T-helper 17 cell (primary cell): ENCODE measurements at places on chromosomes 2 and 18.
A peak's percentile ranks its signal among the peaks of the same experiment; 100 is the strongest.

DNA sequence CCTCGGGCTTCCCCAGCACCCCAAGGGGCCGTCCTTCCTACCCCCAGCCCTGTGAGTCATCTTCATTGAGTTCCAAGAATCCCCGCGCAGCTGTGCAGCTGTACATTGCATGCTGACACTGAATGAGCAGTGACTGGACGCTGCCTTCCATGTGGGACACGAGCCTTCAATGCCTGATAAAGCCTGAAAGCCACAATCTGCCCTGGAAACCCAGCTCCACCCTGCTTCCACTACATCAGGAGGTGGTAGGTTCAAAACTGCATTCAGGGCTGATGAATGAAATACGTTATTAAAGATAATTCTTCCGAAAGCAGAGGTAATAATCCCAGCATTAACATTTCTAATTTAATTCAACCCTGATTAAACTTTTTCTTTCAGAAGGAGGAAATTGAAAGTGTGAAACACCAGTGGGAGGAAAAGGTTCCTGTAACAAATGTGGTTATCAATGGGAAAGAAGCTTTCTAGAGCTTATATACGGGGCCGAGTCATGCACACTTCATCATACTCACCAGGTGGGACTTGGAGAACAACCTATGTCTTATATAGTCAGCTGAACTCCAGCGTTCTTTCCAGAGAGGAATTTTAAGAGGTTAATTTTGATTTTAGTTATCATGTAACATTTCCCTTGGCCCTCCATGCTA, 360.1 kb downstream of the LPIN1 start:
- no peak for DNase-seq
- no peak overlapping the region for H3K4me3 ChIP-seq
- peaks cover 2% of the 10 kb centered on the region for H3K36me3 ChIP-seq
- peaks cover 5% of the 10 kb centered on the region for H3K27me3 ChIP-seq

DNA sequence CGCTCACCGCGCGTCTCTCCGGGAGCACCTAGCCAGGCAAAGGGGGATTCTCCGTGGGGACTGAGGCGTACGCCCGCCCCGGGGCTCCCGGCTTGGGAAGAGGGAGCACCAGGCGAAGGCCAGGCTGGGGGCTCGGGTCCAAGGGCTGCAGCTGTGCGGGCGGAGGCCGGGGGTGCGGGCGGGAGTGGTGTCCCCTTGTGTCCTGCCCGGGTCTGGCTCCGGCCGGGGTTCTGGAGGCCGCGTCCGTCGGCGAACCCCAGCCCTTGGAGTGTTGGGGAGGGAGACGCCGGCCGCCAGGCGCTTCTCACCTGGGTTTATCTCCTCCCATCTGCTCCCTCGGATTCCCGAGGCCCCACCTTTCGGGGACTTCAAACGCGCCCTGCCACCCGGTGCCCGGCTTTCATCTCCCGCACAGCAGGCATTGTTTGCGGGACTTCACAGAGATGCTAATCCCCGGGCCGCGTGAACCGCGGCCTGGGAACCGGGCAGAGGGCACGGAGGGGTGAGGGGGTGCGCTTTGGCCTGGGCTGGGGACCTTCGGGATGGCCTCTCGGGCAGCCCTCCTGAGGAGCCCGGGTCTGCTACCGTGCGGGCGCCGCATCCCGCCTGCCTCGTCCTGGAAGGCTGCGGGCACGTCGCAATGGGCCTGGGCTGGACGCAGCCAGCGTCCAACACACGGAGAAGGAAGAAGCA, 5.0 kb upstream of the GBX2 start:
- H3K4me1 ChIP-seq: peaks cover 16% of the 10 kb centered on the region
- H3K27ac ChIP-seq: no peak overlapping the region
- H3K36me3 ChIP-seq: no peaks in the 10 kb centered on the region
- H3K4me3 ChIP-seq: no peak overlapping the region

DNA sequence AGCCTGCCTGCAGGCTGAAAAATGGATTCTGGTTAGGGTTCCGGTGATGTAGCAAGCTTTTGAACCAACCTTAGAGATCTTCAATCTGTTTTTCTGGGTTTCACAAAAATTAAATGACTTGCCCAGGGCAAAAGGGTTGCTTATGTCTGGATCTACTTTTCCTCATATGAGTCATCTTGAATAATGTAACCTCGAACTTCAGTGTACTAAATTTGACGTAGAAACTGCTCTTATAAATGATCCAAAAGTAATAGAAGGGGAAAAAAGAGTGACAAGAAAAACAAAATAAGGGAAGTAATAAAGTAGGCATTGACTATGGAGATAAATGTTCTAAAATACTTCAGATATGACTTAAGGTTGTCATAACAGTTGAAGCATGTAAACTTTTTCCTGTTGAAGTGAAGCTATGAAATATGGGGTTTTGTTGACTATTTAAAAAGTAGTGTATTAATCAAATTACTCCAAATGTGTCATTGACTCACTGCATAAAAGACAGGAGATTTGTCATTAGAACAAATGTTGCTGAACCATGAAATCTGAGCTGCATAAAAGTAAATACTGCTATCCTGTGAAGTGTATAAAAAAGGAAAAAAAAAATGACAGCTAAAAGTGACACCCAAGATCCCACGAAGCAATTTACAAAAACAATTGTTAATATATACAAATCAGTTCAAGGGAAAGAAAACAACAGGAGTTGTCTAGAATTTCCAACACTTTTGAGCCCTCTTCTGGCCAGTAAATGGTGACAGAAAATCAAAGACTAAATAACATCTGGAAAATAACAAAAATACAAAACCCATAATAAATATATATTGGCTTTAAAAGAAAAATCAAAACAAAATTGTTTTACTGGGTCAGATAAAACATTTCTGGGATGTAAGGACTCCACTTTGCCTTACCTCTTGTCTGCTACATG, 103.6 kb upstream of the SERPINE2 start:
- peaks cover 55% of the 10 kb centered on the region for H3K27me3 ChIP-seq
- H3K36me3 ChIP-seq: no peaks in the 10 kb centered on the region
- no peak overlapping the region for H3K4me3 ChIP-seq
- no peak for DNase-seq
- no peaks in the 10 kb centered on the region for H3K4me1 ChIP-seq

GRCh38 chr18:48867978-48868377, 82.8 kb downstream of the SMAD7 start:
- DNase-seq: no peak
- H3K4me1 ChIP-seq: peaks cover 22% of the 10 kb centered on the region
- H3K4me3 ChIP-seq: peak overlapping the region; percentile 68
- no peaks in the 10 kb centered on the region for H3K27me3 ChIP-seq
- H3K27ac ChIP-seq: peak overlapping the region; percentile 88

- H3K27me3 ChIP-seq: no peaks in the 10 kb centered on the region
- H3K4me3 ChIP-seq: no peak overlapping the region
- no peaks in the 10 kb centered on the region for H3K36me3 ChIP-seq
- DNase-seq: no peak
These were observed 539.7 kb upstream of the NETO1 start for GRCh38 chr18:73407506-73407905.

GRCh38 chr18:60987963-60988362, 345.3 kb upstream of the CDH20 start:
- H3K4me1 ChIP-seq: no peaks in the 10 kb centered on the region
- H3K27me3 ChIP-seq: no peaks in the 10 kb centered on the region
- H3K4me3 ChIP-seq: no peak overlapping the region

GRCh38 chr2:154264024-154264423, 392.3 kb downstream of the GALNT13 start:
- no peak for DNase-seq
- H3K36me3 ChIP-seq: no peaks in the 10 kb centered on the region
- H3K4me1 ChIP-seq: no peaks in the 10 kb centered on the region
- H3K27ac ChIP-seq: no peak overlapping the region
- H3K27me3 ChIP-seq: no peaks in the 10 kb centered on the region

DNA sequence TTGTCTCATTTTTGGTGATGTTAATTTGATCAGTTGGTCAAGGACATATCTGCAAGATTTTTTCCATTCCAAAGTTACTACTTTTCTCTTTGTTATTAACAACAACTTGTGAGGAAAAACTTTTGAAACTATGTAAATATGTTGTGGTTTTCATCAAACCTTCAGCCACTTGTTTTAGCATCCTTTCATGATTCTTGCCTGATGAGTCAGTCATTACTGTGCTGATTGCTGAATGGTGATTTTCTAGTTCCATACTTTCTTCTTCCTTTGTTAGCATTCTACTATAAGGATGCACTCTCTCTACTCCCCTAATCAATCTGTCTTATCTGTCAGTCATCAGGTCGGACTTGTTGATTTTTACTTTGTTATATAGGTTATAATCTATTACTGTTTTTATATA, 10.9 kb downstream of the TMEM87B start:
- no peak for DNase-seq
- H3K27ac ChIP-seq: peak overlapping the region; percentile 29
- no peak overlapping the region for H3K4me3 ChIP-seq
- peaks cover 20% of the 10 kb centered on the region for H3K36me3 ChIP-seq

DNA sequence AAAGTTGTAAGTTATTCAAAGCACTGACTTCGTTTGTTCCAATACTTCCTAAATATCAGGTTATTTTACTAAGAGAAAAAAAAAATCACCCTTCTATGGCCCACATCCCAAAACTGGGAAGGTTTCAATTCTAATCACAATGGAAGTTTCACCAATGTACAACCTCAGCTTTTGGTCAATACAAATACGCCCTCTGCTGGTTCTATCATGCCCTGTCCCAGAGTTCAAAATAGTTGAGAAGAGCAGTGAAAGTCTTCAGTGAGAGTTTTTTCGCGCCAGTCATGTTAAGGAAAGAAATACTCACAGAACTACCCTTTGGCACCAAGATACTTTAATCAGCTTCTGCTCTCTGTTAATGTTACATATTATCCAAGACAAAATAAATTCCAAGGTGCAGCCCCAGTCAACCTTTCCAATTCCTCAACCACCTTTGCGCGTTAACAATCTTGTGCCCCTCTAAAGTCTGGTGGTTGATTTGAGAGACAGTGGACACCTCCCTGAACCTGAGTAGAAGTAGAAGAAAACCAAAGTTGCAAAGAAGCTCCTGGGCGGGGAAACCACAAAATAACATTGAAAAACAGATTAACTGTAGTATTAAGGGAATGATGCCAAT, 59.9 kb downstream of the SUMO1 start:
- H3K4me1 ChIP-seq: peaks cover 4% of the 10 kb centered on the region
- no peak overlapping the region for H3K4me3 ChIP-seq
- no peak for DNase-seq
- H3K27me3 ChIP-seq: peaks cover 9% of the 10 kb centered on the region

- peaks cover 9% of the 10 kb centered on the region for H3K4me1 ChIP-seq
- no peak for DNase-seq
- H3K4me3 ChIP-seq: no peak overlapping the region
- no peak overlapping the region for H3K27ac ChIP-seq
- H3K36me3 ChIP-seq: peaks cover 3% of the 10 kb centered on the region
- no peaks in the 10 kb centered on the region for H3K27me3 ChIP-seq
These were observed 68.9 kb upstream of the RMDN2 start for GRCh38 chr2:37856101-37856751.

DNA sequence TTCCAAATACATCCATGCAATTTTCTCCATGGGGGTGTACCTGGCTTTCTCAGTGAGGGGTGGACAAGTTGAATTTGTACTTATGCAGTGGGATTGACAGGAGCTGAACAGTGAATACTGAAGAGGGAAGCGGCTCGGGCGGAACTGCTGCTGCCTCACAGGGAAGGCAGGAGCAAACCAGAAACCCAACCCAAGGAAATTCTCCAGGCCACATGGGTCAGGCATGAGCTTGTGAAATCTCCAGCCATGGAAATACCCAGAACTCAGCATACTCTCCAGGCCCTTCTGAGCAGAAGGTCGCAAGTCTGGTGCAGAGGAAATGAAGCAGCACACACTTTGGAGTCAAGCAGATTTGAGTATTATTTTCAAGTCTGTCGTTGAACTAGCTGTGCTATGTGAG, 26.5 kb upstream of the INO80C start:
- H3K27me3 ChIP-seq: peaks cover 45% of the 10 kb centered on the region
- no peak for DNase-seq
- peaks cover 3% of the 10 kb centered on the region for H3K36me3 ChIP-seq
- H3K4me1 ChIP-seq: peaks cover 3% of the 10 kb centered on the region
- H3K27ac ChIP-seq: no peak overlapping the region

- no peak overlapping the region for H3K27ac ChIP-seq
- DNase-seq: no peak
- H3K36me3 ChIP-seq: no peaks in the 10 kb centered on the region
- H3K4me3 ChIP-seq: no peak overlapping the region
- peaks cover 44% of the 10 kb centered on the region for H3K27me3 ChIP-seq
These were observed 65.7 kb upstream of the SERPINE2 start for GRCh38 chr2:224104668-224105386.

GRCh38 chr2:206981739-206982340, 42.5 kb downstream of the CPO start:
- peaks cover 11% of the 10 kb centered on the region for H3K4me1 ChIP-seq
- no peak overlapping the region for H3K4me3 ChIP-seq
- no peaks in the 10 kb centered on the region for H3K36me3 ChIP-seq
- peaks cover 16% of the 10 kb centered on the region for H3K27me3 ChIP-seq

DNA sequence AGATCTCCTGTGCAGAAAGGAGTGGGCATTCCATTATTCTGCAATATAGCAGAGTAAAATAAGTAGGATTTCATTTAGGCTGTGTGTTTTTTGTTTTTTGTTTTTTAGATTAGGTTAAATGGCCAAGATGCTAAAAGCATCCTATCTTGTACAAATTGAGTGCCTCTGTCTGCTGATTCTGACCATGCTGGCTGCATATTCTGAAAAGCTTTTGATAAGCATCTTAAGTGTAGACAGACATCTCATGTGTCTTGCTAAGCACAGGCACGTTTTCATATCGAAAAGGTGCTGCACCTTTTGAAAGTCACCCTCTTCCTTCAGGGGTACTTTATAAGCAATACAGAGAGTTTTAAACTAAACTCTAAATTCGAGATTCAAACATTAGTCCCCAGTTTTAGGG, 74.0 kb upstream of the BCL11A start:
- H3K36me3 ChIP-seq: no peaks in the 10 kb centered on the region
- no peak overlapping the region for H3K27ac ChIP-seq
- no peak for DNase-seq
- peaks cover 4% of the 10 kb centered on the region for H3K4me1 ChIP-seq

DNA sequence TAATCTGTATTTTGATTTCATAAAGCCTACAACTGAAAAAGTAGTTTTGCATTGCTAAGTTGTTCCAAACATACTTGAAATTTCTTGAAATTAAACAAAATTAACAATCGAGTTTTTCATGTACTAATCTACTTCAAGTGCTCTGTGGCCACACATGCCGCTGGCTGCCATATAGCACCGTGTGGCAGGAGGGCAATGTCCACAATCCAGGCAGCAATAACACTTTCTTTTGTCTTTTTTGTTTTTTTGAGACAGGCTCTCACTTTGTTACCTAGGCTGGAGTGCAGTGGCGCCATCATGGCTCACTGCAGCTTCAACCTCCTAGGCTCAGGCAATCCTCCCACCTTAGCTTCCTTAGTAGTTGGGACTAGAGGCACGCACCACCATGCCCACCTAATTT, 36.1 kb downstream of the SAP130 start:
- H3K27ac ChIP-seq: no peak overlapping the region
- H3K36me3 ChIP-seq: peaks cover 7% of the 10 kb centered on the region
- H3K27me3 ChIP-seq: no peaks in the 10 kb centered on the region

GRCh38 chr2:233414777-233415570, 60.7 kb downstream of the DGKD start:
- H3K4me1 ChIP-seq: peaks cover 60% of the 10 kb centered on the region
- H3K4me3 ChIP-seq: peak overlapping the region; percentile 34
- no peaks in the 10 kb centered on the region for H3K27me3 ChIP-seq
- no peak for DNase-seq
- H3K27ac ChIP-seq: peak overlapping the region; percentile 94

- no peak for DNase-seq
- no peaks in the 10 kb centered on the region for H3K36me3 ChIP-seq
- no peak overlapping the region for H3K27ac ChIP-seq
- H3K4me1 ChIP-seq: no peaks in the 10 kb centered on the region
These were observed 764.9 kb downstream of the DSC3 start for GRCh38 chr18:30277676-30278075.
